ENCODE measurements at places on chromosomes 6 and 20.
A peak's percentile ranks its signal among the peaks of the same experiment; 100 is the strongest.

DNA sequence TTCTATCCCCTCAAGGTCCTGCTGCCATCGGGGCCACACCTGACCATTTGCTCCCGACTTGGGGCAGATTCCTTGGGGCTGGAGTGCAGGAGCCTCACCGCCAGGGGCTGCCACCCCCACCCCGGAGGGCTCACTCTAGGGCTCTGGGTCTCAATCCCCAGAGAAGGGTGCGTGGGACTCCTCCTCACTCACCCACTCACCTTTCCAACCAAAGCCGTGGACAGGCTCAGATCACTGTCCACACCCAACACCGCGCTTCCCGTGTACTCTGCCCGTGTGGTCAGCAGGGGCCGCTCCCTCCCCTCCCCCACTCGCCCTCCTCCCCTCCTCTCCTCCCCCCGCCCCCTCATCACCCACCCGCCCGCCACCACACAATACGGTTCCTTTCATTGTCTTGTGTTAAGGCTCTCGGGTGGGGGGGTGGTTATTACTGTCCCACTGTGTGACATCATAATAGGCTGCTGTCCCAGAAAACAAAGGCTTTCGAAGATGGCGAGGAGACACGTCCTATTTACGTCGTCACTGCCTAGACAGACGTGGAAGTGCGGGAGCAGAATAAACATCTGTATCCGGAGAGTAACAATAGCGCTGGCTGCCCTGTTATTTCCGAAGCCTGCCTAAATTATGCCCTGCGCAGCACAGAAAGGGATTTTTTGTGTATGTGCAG, 85.8 kb downstream of the YTHDF1 start:
- no peak for DNase-seq

DNA sequence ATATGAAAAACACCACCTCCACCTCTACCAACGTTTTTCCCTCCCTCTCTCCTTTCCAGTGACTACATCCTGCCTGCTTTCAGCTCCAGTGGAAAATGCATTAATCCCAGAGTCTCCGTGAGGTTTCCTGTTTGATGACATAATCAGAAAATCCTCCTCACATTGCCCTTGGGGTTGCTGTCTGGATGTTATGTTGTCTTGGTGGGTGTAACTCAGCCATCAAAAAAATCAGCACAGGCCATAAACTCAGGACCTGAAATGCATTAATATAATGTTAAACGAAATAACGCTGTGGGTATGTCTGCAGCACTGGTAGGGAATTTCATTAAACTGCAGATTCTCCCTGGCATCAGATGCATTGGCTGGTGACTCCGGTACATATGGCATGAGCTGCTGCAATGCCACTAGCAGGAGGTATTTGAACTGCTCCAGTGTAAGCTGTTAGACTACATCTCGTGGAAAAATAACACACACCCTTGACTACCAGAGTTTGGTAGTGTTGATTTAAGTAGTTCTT, 297.8 kb downstream of the PRL start:
- no peak for DNase-seq

DNA sequence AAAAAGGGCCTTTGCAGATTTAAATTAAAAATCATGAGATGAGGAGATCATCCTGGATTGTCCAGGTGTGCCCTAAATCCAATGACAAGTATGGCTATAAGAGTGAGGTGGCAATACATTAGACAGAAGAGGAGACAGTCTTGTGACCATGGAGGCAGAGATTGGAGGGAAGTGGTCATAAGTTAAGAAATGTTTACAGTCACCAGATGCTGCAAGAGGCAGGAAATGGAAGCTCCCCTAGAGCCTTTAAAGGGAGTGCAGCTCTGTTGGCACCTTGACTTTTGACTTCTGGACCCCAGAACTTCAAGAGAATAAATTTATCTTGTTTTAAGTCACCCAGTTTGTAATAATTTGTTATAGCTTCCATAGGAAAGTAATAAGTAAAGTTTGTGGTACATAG, 61.1 kb downstream of the HMGN3 start:
- no peak for DNase-seq

GRCh38 chr6:155943635-155944034, 488.0 kb upstream of the NOX3 start:
- DNase-seq = no peak

GRCh38 chr6:104957301-104958177, 632 bp downstream of the LIN28B start:
- DNase-seq = no peak

- no peak for DNase-seq
These were observed 102.0 kb downstream of the PSMB1 start for GRCh38 chr6:170450916-170451761.

DNA sequence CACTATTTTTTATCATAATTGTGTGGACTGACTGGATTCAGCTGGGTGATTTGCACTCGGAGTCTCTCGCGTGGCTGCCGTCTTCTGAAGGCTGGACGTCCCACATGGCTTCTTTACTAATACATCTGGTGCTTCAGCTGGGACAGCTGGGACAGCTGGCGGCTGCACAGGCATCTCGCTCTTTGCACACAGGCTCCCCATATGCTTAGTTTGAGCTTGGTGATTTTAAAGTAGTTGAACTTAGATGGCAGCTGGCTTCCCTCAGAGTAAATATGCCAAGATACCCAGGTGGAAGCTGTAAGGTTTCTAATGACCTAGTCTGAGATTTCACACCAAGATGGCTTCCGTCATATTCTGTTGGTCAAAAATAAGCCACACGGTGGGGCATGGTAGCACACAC, 38.7 kb upstream of the PPP1R3G start:
- no peak for DNase-seq

DNA sequence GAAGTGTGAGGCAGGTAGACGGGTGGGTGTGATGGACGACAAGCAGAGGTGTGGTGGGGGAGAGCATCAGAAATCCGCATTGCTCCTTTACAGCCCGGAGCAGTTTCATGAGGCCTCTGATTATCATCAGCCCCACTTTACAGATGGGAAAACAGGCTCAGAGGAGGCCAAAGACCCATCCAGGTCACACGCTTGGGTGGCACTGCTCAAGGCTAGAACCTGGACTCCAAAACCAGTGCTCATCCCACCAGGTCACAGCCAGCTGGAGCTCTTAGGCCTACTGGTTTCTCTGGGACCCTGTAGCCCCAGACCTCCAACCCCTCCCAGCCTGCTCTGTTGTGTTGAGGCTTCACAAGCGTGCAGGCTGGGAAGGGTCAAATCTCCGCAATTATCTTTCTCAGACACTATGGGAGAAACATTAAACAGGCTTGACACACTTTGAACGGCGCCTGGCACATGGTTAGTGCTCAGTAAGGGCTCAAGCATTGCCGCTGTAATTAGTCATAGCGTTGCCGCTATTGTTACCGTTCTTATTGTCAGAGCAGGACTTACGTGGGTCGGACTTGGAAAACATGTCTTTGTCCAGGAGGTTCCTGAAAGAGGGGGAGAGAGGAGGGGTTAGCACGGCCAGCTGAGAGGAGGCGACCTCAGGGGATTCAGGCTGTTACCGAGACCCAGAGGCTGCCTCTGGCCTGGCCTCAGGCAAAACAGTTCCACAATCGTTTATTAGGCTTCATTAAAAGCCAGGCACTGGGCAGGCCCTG, 16.6 kb downstream of the CPNE5 start:
- DNase-seq = no peak

- DNase-seq = peak; percentile 36
These were observed at the start of gene MTCL3 for GRCh38 chr6:127518710-127519468. MTCL3 (minus strand) TSS chr6:127519335.

- no peak for DNase-seq
These were observed 159.7 kb downstream of the RNASET2 start for GRCh38 chr6:166796610-166797009.

All from D721Med (cell line).